ENCODE measurements at places on chromosomes 16 and 17.

GRCh38 chr16:14564323-14564722 is 65.7 kb downstream of the PARN start:
- no peak for DNase-seq

DNA sequence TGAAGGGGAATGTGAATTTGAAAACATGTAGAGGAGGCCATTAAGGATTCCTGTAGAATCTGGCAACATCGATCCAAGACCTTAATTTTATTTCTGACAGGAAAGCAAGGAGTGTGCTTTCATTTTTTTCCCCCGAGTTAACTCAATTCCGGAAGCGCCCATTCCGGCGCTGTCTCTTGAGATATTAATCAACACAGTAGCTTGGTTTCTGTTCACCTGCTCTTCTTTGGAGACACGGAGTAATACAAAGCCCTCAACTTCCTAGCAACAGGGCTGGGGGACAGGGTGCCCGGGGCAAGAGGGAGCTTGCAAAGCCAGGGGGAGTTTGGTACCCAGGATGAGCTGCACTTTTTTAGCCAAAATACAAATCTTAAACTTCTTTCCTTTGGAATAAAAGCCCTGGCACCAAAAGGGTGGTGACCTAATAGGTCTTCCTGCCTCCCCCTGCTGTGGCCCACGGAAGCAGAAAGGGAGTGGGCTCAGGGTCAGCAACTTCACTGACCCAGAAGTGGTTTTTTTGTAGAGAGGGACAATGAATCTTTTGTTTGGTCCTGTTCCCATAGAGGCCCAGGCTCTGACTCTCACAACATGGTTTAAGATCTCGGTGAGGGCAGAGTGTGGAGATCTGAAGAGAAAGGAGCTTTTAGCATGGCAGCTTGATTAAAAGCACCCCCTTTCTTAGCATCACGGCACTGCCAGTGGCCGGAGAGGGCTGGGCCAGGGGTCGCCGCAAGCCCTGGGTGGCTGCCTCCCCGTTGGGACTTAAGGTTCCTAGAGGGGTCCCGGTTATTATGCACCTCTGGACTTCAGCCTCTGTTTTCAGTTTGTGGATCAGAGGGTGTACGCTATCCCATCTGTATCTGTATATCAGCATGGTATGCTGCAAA is 207.3 kb downstream of the CCDC182 start:
- no peak for DNase-seq

DNA sequence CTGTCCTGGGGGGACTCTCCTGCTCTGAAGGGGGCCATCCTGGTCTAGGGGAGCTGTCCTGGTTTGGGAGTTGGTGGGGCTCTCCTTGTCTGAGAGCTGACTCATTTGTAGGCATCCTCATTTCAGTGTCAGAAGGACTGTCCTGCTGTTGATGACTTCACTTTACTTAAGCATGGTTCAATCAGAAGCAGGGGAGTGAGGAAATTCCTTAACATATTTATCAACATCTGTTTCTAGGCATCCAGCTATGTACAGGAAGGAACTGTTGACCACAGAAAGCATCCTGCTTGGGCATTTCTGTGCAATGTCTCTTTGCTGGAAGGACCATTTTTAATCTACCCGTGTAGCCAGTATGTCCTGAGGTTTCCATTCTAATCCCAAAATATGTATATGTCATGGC is 502.7 kb upstream of the HSBP1 start:
- DNase-seq, result no peak

DNA sequence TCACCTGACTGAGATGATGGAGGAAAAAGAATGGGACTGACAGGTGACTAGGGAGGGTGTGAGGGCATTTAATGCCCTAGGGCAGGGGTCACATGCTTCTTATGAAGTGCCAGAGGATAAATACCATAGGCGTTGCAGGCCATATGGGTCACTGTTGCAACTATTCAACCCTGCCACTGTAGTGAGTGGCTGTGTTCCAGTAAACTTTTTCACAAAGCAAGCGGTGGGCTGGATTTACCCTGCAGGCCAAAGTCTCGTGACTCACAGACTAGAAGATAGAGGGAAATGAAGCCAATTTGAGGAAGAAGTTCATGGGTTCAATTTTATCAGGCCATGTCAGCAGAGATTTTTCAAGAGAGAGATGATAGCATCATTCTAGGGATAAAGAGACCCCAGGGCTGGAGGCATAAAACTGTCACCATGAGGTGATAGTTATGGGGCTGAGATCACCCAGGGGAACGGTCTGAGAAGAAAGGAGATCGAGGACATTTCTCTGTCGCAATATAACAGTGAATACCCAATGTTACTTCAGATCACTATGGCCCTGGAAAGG is 8.6 kb downstream of the ARHGAP17 start:
- DNase-seq, result no peak

DNA sequence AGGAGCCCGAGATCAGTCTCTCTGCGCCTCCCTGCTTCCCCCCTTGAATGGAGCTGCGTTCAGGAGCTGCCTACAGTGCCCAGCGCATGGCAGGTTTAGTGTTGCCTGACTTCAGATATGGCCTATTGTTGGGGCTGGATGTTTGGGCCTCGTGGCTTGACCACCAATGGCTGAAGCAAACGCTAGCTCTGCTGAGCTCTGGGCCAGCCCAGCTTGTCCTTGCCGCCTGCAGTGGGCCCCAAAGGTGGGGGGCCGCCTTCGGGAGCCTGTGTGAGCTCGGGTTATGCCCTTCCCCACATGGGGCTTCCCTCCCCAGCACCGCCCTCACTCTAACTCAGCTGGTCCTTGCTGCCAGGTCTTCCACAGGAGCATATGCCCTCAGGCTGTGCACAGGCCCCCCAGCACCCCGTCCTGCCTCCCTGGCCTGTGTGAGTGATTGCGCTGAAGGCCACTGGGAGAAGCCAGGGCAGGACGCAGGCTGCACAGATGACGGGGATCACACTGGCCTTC is 2.0 kb upstream of the METTL26 start:
- DNase-seq, result no peak

DNA sequence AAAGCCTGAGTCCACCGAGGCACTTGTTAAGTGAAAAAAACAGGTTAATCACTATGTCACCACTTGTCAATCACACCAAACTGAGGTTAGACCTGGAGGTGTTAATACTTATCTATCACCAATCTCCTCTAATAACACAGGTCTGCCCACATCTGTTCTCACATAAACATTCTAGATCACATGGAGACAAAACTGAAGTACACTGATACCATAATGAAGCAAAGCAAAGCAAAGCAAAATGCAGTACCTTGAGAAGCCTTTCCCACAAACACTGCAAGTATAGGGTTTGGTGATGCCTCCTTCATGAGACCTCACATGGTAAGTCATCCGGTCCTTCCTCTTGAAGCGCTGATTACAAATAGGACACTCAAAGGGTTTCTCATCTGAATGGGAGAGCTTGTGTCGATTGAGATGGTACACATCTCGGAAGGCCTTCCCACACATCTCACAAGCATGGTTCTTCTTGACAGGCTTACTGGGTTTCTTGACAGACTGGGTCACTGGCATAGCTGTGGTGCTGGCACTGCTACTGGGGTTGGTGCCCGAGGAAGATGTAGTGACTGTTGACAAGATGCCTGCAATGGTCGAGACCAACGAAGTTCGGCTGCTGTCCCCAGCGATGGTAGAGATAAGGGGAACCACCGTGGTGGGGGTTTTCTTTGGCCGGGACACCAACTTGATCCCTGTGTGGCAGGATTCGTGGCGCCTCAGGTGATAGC is 5.4 kb downstream of the VEZF1 start:
- DNase-seq, result no peak

GRCh38 chr17:82320140-82320840 is 2.9 kb upstream of the CD7 start:
- no peak for DNase-seq

DNA sequence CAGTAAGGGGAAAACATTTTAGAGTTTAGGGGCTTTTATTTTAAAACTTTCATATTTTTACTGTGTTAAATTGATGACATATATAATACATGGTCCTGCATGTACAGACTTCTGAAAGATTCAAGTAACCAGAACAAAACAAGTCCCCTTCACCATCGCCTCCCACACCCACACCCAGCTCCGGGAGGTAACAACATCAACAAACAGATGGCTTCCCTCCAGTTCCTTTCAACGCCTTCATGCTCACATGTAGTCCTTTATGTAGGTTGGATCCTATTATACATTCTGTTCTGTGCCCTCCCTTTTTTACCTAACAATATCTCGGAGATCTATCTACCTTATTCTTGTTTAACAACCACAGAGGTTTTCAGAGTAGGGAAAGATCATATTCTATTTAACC is 30.5 kb downstream of the GINS3 start:
- DNase-seq, result no peak

- no peak for DNase-seq
Measured at GRCh38 chr17:67212714-67213417, 32.1 kb downstream of the HELZ start.

DNA sequence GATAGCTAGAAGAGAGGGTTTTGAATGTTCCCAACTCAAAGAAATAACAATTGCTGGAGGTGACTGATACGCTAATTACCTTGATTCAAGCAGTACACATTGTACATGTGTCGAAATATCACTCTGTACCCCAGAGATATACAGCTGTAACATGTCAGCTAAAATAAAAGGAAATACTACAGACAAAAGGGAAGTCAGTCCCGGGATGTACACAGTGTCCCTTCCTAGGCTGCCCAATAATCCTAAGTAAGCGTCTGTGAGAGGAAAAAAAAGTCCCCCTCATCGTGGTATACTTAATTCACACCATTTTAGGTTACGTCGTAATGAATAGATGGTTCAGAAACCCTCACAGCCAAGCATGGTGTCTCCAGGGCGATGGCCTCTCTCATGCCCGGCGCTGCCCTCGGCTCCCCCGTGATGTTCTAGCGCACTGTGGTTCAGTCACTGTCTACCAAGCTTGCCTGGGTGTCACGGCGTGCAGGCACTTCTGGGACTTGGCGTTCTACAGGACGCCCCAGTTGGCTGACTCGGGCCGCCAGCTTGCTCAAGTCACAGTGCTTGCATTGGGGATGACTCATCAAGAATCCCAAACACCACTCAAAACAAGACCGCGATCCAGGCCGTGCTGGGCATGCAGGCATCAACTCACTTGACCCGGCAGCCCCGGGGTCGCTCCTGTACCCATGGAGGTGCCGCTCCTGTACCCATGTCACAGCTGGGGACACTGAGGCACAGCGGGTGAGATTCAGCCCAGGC is 27.6 kb downstream of the CCDC40 start:
- no peak for DNase-seq

DNA sequence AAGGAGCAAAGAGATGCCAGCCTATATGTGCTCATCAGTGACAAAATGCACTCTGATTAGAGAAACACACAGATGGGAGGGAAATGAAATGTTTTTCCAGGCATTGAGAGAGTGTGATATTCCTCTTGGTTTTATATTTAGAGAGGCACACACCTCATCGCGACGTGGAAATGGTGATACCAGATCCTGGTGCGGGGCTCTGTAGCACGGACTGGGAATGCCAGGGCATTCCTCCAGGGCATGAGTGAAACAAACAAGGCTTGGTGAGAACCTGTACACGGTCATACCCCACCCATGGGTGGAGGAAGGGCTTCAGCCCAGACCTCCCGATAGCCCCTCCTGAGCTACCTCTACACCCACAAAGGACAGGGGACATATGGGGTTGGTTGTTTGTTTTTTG is 280.2 kb downstream of the C16orf95 start:
- DNase-seq, result no peak

DNA sequence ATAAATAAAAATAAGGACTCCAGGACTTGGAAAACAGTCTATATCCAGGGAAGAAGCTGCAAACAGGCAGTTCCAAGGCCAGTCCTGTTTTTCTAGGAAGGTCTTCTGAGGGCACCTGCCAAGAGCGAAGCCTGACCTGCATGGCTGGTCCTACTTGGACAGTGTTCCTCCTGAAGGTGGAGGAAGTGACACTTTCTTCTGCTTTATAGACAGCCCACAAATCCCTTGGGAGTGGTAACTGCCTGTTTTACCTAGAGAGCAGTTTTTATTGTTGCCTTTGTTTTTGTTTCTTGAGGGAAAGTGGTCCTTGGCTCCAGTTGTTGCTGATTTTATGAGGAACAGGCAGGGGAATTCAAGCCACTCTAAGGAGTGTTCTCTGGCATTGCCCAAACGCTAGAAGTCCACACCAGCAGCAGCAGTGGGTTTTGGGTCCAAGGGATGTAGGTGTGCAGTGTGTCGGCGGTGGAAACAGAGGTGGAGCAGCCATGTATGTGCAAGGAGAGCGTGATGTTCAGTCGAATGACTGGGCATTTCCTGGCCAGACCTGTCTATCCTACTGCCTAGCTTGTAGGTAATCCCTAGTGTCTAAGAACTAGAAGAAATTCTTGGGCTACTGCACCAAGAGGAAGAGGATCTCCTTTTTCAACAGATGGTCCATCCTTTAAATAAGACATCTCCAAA is 35.3 kb downstream of the LDHD start:
- no peak for DNase-seq

GRCh38 chr16:23966597-23967394 is 131.0 kb downstream of the PRKCB start:
- DNase-seq, result no peak

DNA sequence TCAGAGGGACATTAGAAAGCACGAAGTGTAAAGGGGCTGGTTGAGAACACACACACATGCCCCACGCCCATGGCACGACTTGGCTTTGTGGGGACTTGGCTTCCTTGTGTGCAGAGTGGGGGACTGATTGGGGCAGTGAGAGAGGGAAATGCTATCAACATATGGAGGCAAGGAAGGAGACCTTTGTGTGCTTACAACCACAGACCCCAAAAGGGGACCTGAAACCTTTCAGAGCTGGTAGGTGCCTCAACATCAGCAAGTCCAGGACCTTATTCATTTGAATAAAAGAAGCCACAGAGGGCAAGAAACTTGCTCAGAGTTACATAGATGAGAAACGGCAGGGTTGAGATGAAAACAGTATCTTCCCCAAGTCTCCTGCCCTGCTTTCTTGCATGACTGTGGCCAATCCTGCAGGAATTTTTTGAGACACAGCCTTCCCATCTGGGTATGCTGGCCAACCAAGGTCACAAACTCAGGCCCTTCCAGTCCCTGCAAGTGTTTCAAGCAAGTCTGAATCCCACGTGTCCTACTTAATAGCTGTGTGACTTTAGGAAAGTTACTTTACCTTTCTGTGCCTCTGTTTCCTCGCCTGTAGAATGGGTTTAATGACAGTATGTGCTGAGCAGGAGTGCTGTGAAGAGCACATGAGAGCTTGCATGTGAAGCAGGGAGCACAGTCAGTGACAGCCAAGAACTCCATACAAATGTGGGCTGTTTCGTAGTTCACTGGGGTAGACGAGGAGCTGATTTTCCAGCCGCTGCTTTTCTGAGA is 26.2 kb downstream of the C16orf78 start:
- no peak for DNase-seq

GRCh38 chr16:51853586-51853985 is 693.4 kb downstream of the TOX3 start:
- DNase-seq, result no peak

- DNase-seq, result no peak
Measured at GRCh38 chr17:20991276-20992037, 51.4 kb downstream of the USP22 start.

DNA sequence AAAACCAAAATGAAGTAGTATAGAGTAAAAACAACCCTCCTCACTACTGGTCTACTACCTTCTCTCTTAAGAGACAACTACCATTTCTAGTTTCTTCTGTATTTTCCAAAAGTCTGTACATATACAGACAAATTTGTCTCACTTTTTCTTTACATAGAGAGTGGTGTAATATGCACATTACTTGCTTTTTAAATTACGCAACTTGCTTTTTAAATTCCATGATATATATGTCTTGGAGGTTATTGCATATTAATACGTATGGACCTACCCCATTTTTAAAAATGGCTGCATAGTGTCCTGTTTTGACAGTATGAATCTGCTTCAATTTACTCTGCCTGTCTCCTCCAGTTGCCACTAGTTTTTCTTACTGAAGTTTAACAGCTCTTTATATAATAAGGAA is 42.5 kb upstream of the AQP8 start:
- no peak for DNase-seq

- no peak for DNase-seq
Measured at GRCh38 chr17:2068031-2068518, 13.2 kb downstream of the HIC1 start.

All from stimulated activated CD8-positive, alpha-beta memory T cell treated with anti-CD3 and anti-CD28 coated beads, Interleukin-7, amount 100 ng/mL, for 1 hour (primary cell).